AG04450 (cell line): ENCODE measurements at places on chromosomes 1 and 21. TPM values are rescaled to one million over a fixed set of nuclear protein-coding genes. Genes with fewer than 3 reads are reported as not detected.
A peak's percentile ranks its signal among the peaks of the same experiment; 100 is the strongest.

GRCh38 chr1:12407050-12407961, 177.5 kb downstream of the VPS13D start:
- DNase-seq = peak; percentile 55

DNA sequence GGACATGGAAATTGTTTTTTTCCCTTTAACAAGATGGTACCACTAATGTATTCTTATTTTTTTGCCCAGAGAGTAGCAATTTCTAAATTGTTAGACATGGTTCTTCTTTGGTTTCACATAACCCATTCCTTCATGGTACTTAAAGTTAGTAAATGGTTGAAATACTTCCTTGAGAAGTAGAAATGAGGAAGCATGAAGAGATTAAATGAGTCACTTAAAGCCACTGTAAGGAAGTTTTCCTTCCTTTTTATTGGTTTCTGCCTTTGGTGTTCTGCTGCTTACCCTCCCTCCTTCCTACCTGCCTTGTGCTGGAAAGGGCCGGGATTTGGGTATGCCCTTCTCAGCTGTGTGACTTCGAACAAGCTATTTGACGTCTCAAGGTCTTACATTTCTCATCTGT, 101.0 kb downstream of the KIF26B start:
- DNase-seq = no peak

DNA sequence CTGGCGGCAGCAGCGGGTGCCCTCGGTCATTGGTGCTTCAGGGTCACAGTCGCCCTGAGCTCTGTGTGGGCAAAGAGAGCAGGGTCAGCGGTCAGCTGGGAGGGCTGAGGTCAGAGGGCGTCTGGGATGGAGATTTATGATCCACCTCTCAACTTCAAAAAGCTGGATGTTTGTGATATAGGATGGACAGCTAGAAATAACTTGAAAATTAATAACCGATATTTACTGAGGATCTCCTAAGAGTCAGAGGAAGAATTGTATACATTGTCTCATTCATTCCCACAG, 2.0 kb downstream of the LEFTY1 start:
- DNase-seq = no peak

DNA sequence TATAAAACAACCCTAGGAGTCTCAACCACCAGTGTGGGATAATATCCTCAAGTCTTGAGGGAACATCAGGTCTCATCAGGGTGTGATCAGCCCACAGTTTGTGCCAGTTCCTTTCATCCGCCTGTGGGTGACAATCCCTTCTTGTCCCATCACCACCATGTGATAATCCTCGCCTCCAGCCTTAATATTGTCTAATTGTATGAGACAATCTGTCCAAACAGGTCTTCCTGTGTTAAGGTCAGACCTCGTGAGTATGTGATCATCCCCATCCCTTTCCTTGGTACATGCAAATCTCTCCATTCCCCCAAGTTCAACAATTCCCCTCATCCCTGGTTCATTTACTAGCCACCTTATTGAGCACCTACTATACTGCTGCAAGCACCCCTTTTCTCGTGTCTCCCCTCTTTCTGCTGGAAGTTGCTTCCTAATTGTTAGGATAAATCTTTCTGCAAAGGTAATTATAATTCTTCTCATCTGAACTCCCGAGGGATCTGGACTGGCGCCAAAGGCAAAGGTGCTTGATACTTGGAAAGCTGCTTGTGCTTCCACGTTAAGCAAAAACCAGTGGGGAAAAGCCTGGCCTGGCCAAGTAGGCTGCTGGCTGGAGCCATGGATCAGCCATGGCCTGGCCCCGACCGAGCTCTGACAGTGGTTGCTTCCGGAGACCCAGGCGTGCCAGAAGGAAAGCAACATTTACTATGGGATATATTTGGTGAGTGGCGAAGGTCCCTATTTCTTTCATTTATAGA, 92.5 kb downstream of the RNF220 start:
- no peak for DNase-seq

GRCh38 chr1:228147151-228147693, 2.5 kb upstream of the GJC2 start:
- no peak for DNase-seq

Gene RGS5
- 11.3 and 13.8 TPM in 2 replicates for polyA plus RNA-seq

- DNase-seq = no peak
These were observed 89.5 kb upstream of the ETV3 start for GRCh38 chr1:157227700-157228099.

Gene IL22RA1
- not detected in 2 replicates for polyA plus RNA-seq
